ENCODE measurements at places on chromosomes 6 and 20.

DNA sequence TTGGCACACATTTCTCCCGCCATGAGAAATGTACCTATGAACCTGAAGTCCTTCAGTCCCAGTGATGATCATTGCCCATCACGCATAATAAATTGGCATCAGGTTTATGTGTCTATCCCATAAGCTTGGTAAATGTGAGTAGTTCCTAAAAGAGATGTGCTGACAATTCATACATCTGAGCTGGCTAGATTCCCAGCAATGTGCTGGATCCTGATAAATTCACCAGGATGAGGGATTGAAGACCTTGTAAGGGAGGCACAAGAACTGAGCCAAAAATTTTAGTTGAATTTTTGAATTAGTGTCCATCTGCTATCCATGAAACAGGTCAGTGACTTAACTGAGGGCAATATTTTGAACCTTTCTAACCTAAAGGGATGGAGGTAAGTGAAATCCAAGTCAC is 267.9 kb upstream of the CITED2 start:
- DNase-seq: no peak

DNA sequence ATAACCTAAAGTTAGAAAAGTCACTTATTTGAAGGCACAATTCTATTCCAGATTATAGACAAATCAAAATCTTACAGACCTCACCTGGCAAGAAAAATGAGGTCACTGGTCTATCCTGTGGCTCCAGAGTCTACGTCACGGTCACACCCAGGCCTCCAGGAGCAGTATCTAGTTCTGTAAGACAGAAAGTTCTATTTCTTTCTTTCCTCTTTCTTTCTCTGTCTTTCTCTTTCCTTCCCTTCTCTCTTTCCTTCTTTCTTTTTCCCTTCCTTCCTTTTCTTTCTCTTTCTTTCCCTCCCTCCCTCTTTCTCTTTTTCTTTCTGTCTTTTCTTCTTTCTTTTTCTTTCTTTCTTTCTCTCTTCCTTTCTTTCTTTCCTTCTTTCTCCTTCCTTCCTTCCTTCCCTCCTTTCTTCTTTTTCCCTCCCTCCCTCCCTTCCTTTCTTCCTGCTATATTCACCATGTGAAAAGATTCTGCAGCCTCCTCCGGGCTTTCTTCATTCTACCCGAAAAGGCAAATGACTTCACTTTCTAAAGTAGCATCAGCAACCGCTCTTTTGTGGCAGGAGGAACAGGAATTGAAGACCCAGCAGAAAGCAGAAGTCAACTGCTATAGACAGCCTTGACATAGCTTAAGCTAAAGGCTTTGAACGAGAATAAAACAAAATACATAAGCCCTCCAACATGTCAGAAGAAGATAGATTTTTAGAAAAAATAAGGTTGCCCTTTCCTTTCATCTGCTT is 83.9 kb upstream of the SIRPG start:
- no peak for DNase-seq

- no peak for DNase-seq
Measured at GRCh38 chr6:10297832-10298231, 117.0 kb downstream of the TFAP2A start.

- no peak for DNase-seq
Measured at GRCh38 chr6:143399176-143399575, 51.3 kb downstream of the ADAT2 start.

DNA sequence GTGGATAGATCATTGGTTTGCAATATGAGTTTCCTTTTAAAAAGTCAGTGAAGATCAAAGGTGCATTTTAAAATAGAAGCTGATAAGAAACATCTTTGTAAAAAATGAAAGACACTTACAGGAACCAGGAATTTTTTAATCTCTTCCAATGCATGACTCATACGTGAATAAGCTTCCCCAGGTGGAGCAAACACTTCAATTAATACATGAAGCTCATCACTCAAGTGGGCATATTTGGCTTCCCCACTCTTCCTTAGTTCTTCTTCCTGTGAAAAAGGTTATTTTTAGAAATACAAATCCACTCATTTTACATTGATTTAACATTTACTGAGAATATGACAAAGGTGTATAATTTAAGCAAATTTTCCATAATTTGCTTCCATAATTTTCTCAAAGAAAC is 308.1 kb downstream of the KHDRBS2 start:
- DNase-seq: no peak
